ENCODE measurements at places on chromosomes 4 and X. TPM values are rescaled to one million over a fixed set of nuclear protein-coding genes. Genes with fewer than 3 reads are reported as not detected.

ZNF711 gene
- total RNA-seq = 4.6 TPM

ZAR1 gene
- total RNA-seq = not detected

HTT gene
- total RNA-seq = 34.3 TPM

FREM3 gene
- total RNA-seq = 0.22 TPM

CSAG1 gene
- not detected for total RNA-seq

TRAM1L1 gene
- total RNA-seq = 0.65 TPM

SPON2 gene
- total RNA-seq = 0.65 TPM

TEC gene
- 1.8 TPM for total RNA-seq

CCDC120 gene
- total RNA-seq = 0.44 TPM

RNF212 gene
- 0.22 TPM for total RNA-seq

FBXL5 gene
- 97.8 TPM for total RNA-seq

MAP7D2 gene
- total RNA-seq = under 0.01 TPM

ABLIM2 gene
- total RNA-seq = 1.1 TPM

SH3D19 gene
- total RNA-seq = 36.3 TPM

MRFAP1L1 gene
- 40.1 TPM for total RNA-seq

Data from lung microvascular endothelial cell (primary cell).